Mammary epithelial cell (primary cell): ENCODE measurements at places on chromosomes 2 and 18.

GRCh38 chr2:218860950-218861381 lies 1.4 kb downstream of the WNT6 start:
- peak; percentile 55 for DNase-seq

DNA sequence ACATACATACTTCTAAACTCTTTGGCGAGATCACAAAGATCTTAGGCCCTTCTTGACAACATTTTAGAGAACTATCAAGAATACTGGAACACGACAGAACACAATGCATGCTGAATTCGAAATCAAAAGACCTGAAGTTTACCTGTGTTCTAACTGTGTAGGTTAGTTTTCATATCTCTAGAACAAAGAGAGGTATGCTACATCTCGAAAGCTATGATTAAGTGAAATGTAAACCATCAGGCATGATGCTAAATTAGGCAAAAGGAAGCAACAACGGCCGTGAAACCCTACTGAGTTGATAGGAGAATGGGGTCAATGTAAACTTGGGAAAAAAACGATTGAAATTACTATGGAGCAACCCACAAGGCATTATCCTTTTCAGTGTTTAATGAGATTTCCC lies 43.7 kb downstream of the IKZF2 start:
- DNase-seq: no peak

DNA sequence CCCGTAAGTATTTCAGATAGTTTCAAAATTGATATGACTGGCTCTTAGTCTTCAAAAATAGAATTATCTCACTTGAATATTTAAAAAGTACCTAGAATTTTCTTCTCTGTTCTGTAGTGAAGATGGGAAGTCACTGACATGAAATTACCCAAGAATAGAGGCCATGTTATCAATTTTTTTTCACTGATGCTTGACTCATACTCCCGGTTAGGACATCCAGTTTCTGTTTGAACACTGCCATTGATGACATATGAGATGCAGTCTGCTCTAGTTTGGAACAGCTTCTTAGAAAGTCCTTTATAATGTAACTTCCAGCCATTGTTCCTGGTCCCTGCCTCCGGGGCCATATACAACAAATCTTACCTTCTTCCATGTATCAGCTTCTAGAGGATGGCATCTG lies 26.0 kb downstream of the MAP3K20 start:
- peak; percentile 91 for DNase-seq

DNA sequence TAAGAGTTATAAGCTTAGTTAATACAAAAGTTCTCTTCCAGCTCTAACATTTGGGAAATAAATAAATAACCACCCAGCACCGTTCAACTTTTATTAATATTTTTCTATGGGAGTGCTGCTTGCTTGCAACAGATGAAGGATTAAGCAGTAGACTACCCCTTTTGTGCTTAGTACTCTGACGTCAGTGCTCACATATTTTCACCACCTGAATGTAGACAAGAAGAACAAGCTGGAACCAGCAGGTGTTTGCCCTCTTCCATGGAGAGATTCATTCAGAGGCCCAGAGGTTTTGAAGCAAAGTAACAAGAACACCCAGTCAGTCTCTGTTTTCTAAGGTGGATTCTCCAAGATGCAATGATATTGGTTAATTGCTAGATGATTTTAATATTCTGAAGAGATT lies 307.1 kb upstream of the PIK3C3 start:
- no peak for DNase-seq

DNA sequence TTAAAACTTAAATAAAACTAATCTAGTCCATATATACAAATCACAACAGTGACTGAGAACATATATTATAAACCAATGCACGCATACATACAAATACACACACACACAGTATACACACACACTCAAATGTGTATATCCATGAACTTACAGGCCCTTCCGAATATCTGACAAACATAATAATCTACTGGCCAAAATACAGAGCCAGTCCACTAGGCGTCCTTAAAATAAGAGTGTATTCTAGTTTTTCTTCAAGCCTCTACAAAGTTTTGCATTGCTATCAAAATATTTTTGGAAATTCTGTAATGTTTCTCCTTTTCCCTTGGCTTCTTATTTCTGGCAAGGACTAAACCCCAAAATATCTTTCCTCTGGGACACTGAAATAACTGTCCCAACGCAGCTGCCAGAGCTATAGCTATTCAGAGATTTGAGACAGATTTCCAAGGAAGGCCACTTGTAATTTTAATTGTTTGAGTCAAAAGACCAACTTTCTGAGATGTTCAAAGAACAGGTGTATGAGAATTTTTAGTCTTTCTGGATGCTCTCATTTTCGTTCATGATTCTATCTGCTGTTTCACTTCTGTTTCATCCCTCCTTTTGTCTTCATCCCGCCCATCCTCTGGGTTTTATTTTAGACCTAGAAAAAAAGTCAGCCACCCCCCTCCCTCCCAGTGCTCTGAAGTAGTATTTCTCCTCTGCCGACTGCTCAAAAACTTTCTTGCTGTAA lies 24.1 kb upstream of the SP3 start:
- DNase-seq: no peak

DNA sequence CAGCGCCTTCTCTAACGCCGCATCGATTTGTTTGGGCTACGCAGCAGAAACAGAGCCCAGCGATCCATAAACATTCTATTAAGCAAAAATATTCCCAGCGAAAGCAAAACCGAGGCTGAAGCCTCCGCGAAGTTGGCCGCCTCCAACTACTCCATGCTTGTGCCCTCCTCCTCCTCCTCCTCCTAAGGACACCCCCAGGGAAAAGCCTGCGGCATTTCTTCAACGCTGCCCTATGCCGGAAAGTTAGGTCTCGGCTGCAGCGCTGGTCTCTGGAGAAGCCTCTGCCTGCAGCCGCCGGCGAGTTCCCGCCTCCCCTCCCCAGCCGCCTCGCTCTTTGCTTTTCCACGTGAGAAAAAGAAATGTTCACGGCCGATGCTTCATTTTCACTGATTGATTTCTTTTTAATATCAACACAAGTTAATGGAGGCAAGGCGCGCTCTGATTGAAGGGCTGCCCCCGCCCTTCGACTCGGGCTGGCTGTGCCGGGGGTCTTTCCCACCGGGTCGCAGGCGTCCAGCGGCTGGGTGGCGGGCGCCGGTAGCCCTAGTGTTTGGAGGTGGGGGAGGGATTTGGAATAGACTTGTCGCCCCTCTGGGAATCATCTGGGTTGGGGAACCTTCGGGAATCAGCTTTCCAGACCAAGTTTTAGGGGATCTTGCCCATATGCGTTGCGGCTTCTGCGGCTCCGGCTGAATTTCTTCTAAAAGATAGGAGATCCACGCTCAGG lies 3.9 kb downstream of the NRP2 start:
- no peak for DNase-seq

DNA sequence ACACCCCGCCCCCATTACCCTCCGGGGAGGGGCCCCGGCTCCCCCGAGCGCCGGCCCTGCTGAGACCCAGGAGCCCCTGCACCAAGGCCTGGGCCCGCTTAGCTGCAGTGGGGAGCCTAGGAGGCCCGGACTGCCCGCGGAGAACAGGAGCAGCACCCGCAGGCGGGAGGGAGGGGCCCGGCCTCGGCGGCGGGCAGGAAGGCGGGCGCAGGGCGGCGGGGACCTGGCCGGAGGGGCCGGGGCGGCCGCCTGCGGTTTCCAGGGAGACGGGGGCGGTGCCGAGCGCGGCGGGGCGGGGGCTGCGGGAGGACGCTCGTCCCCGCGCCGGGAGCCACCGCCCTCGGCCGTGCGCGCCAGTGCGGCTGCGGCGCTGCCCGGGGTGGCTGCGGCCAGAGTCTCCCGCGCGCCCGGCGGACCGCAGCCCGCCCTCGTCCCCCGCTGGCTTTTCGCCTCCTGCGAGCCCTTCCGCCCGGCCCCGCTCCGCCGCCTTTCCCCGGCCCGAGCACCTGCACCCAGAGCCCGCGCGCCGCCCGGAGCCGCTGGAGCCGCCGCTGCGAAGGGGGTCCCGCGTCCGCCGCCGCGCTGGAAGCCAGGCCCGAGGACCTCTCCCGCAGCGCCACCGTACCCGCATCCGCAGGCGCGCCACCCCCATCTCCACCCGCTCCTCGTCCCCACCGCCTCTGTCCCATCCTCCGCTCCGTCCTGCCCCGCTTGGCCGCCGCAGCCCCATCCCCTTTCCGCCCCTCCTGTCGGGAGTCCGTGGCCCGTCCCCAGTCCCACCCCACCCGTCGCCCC lies 17.2 kb downstream of the GPC1 start:
- DNase-seq: peak; percentile 39

- DNase-seq: no peak
Observed at GRCh38 chr2:67772216-67773170, 290.3 kb downstream of the C1D start.

GRCh38 chr2:48126162-48126561 lies 219.9 kb upstream of the FBXO11 start:
- DNase-seq: no peak

- no peak for DNase-seq
Observed at GRCh38 chr2:71992036-71992435, 155.6 kb downstream of the CYP26B1 start.

DNA sequence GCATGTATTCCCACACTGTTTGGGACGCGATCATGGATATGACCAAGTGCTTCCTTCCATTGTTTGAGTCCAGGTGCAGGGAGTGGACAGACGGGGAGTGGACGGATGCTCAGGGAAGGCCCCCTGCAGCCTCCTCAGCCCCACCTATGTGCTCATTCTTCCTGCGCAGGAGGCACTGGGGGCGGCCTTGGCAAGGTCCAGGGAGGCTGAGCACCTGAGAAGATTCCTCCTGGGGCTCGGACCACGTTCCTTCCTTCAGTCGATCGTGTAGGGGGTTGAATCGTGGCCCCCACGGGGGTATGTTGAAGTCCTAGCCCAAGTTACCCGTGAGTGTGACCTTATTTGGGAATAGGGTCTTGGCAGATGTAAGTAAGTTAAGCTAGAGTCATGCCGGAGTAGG lies 60.4 kb downstream of the ASB1 start:
- DNase-seq: no peak

- DNase-seq: peak; percentile 99
Observed at GRCh38 chr18:49609256-49610021, 47.6 kb downstream of the LIPG start.

- DNase-seq: no peak
Observed at GRCh38 chr2:227363756-227364155, 15.3 kb downstream of the TM4SF20 start.

DNA sequence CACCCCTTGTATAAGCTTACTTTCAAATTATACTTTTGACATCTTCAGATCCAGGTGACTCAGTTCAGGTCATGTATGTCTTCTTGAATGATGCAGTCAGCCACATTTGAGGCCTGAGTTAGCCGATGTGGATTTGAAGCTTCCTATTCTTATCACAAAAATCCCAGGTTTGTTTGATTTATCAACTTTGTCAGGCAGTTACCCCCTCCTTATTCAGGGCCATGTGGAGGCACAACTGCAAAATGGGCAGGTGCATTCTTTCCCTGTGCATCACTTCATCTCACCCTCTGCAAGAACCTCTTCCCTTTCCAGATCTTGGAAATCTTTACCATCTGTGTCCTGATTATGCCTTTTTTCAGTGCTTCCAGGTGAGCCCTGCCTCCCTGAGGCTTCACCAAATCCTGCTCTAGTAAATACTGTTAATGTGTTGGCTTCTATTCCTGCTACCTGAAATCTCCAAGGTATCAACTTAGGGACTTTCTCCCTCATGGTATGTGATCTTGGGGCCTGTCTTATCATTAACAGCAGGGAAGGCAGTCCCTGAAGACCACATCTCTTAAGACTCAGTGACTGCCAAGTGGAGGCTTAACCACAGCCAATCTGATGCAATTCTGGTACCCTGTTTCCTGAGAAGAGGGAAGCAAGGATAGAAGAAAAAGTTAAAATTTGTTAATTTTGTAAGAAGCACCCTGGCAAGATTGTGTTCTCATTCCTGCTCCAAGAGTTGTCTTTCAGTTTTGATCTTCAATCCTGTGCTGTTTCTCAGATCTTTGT lies 9.4 kb upstream of the ARHGAP28 start:
- no peak for DNase-seq

- peak; percentile 3 for DNase-seq
Observed at GRCh38 chr2:182652326-182652725, 63.7 kb upstream of the DNAJC10 start.

DNA sequence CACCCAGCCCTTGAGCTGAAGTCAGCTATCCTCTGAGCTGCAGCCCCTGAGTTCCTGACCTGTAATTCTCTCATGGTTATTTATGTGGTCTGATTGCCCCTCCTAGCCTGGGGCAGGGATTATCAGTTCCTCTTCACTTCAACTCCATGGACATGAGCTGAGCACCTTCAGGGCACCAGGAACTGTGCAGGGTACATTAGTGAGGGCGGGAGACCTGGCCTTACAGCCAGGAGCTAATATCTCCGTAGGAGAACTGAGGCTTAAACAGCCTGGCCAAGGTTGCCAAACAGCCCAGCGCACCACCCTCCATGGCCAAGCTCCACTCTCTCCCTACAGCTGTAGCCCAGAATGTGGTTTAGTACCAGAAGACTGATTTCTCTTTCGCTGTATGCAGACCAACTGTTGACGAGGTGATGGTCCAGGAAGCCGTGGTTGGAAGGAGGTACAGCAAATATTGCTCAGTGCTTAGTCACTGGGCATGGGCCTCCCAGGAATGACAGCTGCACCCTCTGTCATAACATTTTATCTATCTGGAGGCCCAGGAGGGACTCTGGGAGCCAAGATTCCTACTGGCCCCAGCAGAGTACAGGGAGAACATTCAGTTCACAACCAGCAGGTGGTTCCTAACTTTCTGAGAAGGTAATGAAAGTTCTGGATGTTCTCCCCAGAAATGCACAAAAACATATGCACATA lies 228.7 kb upstream of the SIX2 start:
- peak; percentile 95 for DNase-seq

DNA sequence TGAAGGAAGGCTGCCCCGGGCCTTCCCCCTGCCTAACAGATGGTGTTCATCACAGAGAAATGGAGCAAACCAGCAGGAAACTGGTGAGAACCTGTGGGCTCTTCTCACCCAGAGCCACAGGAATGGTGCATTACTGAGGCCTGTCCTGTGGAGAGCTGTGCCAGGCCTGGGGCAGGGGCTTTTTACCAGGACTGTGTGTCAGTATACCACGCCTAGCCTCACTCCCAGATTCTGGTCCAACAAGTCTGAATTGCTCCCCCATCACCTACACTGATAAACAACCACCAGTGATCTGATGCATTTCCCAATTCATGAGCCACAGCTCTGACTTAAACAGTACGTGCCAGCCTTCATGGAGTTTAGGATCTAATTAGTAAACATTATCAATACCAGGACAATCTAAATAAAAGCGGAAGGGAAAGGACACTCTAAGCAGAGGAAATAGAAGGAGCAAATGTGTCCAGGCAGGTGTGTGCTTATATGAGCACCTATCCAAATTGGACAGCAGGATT lies 8.9 kb upstream of the DGUOK start:
- DNase-seq: no peak

GRCh38 chr18:44672506-44672905 lies 8.2 kb upstream of the SETBP1 start:
- DNase-seq: peak; percentile 67

DNA sequence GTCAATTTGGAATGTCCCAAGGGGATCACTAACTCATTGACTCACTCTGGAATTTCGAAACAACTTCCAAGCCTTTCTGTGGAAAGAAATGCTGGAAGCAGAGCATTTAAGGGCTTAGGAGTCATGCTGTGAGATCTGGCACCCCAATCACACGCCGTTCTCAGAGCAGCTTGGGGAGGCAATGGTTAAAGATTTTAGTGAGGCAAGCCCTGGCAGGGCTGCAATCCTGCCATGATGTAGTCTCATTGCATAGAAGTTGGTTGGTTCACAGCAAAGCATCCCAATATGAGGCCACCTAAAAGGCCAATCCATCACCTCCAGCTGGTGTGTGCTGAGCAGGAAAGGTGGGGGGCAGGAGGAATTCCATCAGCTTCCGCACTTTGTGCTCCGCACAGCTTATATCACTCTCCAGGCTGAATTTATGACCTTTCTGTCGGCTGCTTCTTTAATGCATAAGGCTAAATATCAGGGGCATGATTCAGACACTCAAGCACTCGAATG lies 1043.9 kb upstream of the POU3F3 start:
- DNase-seq: no peak
